ENCODE measurements at places on chromosomes 6 and 20. TPM values are rescaled to one million over a fixed set of nuclear protein-coding genes. Genes with fewer than 3 reads are reported as not detected.

DNA sequence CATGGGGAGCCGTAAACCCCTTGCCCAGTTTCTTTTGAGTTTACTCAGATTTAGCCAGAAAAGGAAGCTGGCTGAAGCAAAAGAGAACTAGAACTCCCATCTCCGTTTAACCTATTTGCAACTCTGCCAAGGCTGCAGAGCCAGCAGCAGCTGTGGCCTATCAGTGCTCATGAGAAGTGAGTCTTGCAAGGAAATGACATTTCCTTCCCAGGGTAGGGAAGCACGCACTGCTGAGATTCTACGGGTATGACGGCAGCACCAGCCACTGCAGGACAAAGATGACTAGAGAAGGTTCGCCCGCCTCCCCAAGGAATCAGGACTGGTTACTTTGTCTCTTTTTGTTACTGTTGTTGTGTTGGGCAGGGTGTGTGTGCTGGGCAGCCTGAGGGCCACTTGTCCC, 47.6 kb downstream of the PPP1R3G start:
- ATAC-seq: peak; percentile 63

CRISP3 gene
- 8.1 TPM for total RNA-seq

DNA sequence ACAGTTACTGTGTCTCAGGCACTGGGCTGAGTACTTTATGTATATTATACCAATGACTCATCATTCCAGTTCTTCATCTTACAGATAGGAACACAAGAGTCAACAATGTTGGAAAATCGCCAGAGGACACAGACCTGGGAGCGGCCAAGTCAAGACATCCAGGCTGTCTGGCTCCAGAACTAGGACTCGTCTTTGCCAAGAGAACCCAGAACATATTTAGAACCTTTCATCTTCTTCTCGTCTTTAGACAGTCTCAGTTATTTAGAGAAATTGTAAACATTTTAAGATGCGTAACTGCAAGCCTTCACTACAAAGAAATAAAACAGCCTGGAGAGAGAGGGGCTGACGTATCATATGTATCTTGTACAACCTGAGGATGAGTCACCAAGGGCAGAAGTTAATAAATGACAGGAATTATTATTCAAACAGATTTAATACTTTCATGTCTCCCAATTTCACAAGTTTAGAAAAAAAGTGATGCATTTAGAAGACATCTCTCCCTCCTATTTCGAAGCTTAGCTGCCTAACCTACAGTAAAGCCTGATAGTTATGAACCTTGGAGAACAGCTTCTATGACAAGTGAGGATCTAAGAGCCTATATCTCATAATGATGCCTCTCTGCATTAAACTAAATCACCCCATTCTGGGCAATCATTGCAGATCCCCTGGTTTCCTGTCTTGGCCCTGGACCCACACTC, 43.4 kb downstream of the SLC22A3 start:
- ATAC-seq: peak; percentile 73

DNA sequence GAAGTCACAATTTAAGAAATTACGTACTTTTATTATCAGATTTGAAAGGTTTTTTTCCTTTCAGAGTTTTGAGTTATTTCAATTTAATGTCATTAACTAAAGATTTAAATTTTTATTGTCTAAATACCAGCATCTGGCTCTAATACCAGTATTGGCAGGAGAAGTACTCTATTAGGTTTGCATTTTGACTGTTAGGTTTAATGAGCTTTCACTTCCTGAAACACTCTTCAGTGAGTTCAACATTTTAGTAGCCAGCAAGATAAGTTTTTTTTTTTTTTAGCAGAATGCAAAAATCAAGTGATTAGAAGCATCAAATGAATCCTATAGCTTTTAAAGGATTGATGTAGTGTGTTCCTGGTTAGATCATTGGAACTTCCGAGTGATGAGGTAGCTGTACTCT, 34.0 kb upstream of the SCGN start:
- ATAC-seq: no peak

- ATAC-seq: no peak
These were observed 215.1 kb downstream of the PRL start for GRCh38 chr6:22081709-22082108.

GRCh38 chr6:125586074-125586473, 163.4 kb upstream of the HEY2 start:
- ATAC-seq: peak; percentile 80

DNA sequence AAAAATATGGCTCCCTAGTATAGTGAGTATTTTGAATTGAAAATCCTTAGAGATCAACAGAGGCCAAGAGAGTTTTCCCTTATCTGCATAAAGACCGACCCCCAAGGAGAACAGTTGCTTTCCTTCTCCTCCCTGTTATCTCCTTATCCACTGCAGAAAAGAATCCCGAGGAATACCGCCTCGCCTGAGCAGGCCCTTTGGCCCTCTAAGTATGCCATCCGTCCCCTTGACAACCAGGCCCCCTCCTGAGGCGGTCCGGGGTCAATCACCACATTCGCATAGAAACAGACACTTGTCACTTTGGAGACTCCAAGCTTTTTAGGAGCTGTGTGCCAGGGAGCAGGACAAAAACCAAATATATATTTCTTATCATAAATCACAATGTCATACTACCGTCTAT, 15.9 kb upstream of the GGTLC1 start:
- ATAC-seq: no peak

DNA sequence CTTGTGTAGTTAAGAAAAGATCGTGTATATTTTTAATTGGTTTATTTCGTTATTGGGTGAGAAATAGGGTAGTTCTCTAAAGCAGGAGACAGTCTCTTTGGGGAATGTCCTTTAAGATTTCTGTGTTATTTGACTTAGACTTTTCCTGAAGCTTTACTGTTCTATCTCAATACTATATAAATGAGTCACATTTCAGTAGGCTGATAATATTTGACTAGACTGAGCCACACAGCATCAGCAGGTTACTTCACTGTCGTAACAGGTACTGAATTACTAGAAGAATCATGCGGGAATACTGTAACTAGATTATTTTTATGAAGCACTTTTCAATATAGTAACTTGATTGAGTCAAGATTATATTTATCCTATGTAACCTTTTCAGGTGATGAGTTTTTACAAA, 1.4 kb downstream of the SMAP1 start:
- ATAC-seq: peak; percentile 63

DNA sequence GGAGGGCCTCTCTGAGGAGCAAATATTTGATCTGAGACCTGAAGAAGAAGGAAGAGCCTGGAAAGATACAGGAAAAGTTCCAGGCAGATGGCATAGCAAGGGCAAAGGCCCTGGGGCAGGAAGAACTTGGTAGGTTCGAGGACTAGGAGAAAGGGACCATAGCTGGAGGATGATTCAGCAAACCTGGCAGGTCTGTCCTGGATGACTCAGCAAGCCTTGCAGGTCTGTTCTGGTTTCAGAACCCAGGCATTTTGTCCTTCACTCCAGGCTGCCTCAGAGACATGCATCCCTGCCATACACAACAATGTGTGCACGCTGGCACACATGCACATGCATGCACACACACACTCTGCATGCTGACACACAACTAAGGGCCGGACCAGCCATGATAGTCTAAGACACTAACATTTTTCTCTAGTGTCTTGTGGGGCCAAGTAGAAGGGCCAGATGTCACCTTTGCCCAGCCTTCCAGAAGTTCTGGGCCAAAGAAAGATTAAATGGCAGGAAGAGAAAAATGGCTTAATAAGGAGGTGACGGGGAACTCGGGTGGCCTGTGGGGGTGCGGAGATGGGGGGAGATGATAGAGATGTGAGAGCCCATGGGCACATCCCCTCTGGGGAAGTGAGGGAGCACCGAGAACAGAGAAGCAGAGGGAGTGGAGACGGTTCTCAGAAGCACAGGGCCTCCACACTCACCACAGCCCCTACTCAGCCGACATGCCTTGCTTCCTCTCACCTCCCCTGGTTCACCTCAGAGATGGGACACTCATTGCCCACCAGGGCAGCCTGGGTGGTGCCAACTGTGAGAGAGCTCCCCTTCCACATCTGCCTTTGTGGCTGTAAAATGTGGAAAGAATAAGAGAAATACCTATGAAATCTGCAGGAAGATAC, 15.4 kb upstream of the TRIB3 start:
- peak; percentile 57 for ATAC-seq

ISM1 gene
- total RNA-seq: 1.7 TPM

DNA sequence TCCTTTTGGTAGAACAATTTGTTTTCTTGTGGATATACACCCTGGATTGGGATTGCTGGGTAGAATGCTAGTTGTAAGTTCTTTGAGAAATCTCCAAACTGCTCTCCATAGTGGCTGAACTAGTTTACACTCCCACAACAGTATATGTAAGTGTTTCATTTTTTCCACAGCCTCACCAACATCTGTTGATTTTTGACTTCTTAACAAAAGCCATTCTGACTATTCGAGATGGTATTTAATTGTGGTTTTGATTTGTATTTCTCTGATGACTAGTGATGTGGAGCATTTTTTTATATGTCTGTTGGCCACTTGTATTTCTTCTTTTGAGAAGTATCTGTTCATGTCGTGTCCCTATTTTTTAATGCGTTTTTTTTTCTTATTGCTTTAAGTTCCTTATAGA, 444.1 kb downstream of the CBLN4 start:
- no peak for ATAC-seq

FILIP1 gene
- total RNA-seq: 0.60 TPM

DNA sequence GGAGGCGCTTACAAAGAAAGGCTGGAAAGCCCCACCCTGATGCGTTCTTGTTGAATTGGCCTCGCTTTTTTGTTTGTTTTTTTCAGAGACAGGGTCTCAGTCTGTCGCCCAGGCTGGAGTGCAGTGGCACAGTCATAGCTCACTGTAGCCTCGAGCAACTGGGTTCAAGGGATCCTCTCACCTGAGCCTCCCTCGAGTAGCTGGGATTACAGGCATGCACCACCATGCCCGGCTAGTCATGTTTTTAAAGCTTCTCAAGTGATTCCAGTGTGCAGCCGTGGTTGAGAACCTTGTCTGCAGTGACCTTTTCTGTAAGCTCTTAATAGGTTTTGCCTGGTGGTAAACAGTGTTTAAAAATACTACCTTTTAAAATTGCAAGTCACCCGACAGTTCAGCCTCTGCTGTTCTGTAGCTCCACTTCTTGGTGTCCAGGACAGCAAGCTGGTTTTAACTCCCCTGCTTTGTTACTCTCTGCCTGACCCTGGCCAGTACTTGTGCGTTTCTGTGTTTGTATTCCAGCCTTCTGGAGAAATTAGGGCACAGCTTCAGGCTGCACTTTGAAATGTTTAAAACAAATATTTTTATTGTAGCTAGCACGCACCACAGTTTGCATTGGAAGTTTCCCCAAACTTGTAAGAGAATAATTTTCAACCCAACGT, 54.4 kb downstream of the KDM1B start:
- no peak for ATAC-seq

ME1 gene
- 32.4 TPM for total RNA-seq

GRCh38 chr6:36701401-36701991, 3.9 kb downstream of the RAB44 start:
- peak; percentile 68 for ATAC-seq

DNA sequence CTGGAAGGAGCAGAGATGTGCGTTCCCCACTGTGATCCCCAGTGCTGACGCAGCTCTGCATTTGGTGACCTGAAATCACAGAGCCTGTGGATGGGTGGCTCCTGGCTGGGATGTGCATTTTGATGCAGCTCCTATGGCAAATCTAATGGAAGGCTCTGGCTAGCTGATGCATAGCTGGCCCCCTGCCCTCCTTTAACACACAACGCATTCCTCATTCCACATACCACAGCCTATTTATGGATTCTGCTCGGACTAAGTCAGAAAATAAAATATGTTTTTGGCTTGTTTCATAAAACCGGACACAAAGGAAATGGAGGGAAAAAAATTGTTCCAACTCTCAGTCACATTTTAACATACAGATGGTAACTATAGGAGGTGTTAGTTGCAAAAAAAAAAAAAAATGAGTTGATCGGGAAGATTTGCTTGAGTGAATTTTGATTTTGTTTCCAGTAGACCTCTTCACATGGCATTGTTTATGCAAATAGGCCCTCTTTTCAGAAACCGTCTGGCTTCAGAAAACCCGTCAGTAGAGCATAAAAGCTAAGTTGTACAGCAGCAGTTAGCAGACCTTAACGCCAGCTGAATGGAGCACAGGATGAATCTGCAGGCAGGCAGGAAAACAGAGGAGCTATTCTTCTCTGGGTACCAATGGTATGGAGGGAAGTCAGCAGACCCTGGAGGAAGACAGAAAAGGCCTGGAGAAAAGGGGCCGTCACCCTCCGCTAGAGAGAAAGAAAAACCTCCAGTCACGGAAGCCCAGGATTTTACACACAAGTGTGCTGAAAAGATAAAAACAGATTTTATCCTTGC, 215.4 kb downstream of the HDGFL1 start:
- no peak for ATAC-seq
